Cardiac septum (tissue), 1 donor: ENCODE measurements at places on chromosomes 2 and 18. TPM values are rescaled to one million over a fixed set of nuclear protein-coding genes. Genes with fewer than 3 reads are reported as not detected.

Gene ZCCHC2
- 19.1 TPM for total RNA-seq

Gene INO80D
- 20.8 TPM for total RNA-seq

Gene ZAP70
- total RNA-seq, result 1.2 TPM

Gene CDK15
- total RNA-seq, result 0.22 TPM

Gene MYCN
- 0.43 TPM for total RNA-seq

Gene ASPRV1
- 0.81 TPM for total RNA-seq
